ENCODE measurements at places on chromosomes 16 and 17.

DNA sequence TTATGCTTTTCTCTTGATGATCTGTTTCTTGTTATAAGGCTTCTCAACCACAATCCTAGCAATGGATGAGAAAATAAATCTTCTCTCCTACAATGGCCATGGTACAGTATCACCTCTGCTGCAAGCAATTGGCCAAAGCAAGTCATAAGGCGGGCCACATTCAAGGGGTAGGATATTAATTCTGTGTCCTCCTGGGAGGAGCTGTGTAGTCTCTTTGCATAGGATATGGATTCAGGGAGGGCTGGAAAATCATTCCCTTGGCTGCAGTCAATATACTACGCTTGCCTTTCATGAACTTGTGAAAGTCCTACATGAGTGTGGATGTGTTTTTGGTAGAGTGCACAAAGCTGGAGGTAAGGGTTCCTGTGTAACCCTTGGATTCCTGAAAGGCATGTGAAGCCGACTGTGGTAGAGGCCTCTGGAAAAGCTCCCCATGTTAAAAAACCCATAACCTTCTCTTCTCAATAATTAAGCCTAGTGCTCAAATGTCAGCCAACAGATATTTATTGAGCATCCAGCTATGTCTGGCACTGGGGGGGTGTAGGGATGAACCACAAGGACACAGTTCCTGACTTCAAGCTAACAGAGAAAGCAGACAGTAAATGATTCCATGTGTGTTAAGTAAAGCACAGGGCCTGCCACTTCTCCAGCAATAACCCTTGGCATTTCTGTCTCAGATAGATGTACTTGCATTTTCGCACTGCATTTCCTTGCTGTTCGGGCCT, 147.6 kb upstream of the HS3ST3A1 start:
- no peak for DNase-seq

DNA sequence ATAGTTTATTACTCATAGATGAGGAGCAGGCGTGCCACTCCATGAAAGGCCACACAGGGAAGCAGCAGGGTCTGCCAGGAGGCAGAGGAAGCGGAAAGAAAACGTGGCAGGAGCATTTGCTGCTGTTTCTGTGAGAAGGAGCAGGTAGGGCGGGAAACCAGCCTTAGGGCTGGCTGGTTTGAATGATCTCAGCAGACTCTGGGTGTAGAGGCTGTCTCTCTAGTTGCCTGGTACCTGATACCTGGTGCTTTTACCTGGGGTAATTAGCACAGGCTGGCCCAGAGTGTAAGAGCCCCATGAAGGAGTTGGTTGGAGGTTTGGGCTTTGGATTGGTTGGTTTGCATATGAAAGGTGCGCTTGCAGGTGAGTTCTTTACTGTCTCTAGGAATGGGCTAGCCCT, 205.0 kb upstream of the CACNG3 start:
- DNase-seq = no peak

DNA sequence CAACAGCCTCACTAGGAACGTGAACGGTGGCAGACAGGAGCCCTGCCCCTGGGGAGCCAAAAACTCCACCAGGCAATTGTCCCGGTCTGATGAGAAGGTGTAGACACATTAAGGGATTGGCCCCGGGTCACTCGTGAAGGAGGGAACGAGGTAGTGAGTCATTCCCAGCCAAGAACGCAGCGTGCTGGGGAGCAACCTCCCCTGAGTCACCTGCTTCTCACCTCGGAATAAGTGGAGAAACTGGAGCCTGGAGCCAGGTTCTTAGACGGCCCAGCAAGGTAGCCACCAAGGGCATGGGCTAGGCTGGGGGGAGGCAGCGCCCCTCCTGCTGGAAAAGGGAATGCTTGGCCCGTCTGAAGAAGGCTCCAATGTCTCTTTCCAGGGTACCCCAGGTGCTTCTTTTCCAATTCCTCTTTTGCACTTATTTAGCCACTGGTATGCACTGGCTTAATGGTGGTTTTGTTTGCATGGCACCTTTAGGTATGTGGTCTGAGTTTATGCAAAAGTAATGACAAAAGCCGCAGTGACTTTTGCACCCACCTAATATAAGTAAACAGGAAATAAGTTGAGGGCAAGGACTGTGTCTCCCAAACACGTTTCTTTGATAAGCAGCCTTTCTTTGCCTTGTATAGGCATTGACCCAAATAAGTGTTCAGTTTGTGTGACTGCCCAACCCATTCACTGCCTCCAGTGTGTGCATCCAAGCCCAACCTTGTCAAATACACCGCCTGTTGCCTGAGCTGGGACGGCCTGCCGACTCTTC, 1.8 kb upstream of the HELZ start:
- DNase-seq = no peak

DNA sequence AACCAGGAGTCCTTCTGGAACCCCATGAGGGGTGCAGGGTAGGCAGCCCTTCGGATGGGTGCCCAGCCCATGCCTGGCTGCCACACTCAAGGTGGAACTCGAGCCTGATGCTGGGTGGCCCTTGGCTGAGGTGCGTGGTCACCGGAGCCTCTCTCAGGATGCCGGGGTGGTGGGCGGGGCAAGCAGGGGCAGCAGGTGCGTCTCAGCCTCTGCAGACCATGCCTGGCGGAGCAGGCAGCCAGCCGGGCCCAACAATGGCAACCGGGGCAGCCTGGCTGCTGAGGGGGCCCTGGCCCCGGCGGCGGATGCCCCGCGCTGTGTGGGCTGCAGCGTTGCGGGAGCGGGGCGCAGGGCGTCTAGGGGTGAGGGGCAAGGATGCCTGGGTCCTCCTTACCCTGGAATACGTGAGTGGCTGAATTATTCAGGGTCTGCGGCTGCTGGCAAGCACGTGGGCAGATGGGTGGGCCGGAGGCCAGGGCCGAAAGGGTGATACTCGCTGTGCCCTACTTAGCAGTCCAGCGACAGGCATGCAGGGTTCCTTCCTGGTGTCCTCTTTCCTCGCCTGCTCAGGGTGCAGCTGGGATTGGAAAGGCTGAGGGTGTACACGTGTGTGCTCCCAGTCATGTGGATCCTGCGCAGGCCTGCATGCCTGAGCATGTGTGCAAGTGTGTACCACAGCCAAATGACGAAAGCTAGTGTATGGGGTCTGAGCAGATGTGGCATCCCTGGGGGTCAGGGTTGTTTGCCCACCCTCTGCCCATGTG, 14.6 kb downstream of the MYO15A start:
- no peak for DNase-seq

DNA sequence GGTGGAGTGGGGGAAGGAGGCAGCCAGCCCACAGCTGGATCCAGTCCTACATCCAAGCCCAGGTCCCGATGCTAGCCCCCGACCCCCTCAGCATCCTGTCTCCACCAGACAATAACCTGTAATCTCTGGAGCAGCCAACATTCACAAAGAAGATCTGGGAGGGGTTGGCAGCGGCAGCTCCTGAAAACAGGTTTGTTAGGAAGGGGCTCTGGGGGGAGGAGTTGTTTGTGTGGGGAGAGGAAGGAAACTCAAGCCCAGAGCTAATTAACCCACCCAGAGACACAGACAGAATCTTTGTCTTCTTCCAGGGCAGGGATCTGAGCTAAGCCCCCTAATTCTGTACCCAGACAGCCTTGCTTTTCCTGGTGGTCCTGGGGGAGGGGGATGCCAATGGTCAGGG, 4.6 kb upstream of the C17orf113 start:
- no peak for DNase-seq

- DNase-seq = no peak
These were observed 120.4 kb downstream of the HIC1 start for GRCh38 chr17:2175294-2175628.

- no peak for DNase-seq
These were observed 51.0 kb downstream of the CNOT1 start for GRCh38 chr16:58578642-58579041.

GRCh38 chr17:17022011-17022410, 20.2 kb upstream of the MPRIP start:
- DNase-seq = no peak

DNA sequence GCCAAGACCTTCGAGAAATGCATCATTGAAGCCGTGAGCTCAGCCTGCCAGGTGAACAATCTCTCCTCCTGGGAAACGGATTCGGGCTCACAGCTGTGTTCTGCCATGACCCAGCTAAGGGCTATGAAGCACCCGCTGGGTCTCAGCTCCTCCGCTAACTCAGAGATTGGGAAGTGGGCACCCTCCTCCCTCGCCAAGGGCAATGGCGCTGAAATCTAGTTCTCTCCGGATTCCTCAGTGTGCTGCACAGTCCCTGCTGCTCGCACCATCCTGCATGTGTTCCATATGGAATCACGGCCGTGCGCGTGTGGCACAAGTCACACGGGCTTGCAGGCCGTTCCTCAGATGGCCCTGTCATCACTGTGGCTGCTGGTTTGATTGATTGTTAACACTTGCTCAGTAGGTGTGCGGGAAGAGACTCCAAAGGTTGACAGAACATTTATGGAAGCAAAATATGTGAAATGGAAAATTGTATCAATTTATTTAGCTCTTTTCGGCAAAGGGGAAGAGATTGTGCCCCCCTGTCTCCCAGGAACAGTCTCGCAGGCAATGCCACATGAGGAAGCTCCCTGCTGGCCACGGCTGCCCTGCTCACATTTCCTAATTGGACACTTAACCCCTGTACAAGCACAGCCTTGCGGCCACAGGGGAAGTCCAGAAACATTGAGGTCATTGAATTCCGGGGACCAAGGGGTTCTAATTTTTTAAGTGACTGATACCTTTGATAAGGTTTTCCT, 58.8 kb downstream of the RNF213 start:
- DNase-seq = no peak

DNA sequence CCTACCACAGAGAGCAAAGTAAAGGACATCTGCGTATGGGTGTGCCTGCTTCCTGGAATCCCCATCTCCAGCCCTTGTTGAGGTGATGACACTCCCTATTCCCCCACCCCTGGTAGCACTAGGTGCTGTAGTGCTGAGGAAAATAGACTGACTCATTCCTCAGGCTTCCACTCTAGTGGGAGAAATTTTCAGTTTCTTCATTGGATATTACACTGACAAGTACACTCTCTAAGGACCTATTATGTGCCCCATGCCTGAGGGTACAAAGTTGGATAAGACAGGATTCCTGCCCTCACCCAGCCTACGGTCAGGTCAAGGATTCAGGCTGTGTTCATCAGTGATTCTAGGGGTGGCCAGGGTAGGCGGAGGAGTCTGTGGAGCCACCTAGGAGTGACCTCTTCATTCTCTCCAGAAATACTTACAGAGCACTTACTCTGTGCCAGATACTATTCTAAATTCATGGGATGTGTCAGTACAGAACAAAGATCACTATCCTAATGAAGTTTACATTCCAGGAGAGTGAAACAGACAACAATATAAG, 4.5 kb upstream of the ZC3H7A start:
- no peak for DNase-seq

DNA sequence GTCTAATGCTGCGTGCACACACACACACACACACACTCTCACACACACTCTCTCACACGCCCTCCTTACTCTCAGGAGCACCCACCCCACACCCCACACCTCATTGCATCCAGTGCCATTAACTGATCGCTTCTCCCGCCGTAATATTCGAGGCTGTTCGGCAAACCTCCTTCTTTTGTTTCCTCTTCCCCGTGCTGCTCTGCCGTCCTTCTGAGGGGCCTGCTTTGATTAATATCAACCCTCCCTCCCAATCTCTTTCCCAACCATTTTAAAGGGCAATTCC, 156.2 kb upstream of the TNRC6C start:
- no peak for DNase-seq

- DNase-seq = no peak
These were observed 15.4 kb downstream of the ARL2BP start for GRCh38 chr16:57260294-57260929.

DNA sequence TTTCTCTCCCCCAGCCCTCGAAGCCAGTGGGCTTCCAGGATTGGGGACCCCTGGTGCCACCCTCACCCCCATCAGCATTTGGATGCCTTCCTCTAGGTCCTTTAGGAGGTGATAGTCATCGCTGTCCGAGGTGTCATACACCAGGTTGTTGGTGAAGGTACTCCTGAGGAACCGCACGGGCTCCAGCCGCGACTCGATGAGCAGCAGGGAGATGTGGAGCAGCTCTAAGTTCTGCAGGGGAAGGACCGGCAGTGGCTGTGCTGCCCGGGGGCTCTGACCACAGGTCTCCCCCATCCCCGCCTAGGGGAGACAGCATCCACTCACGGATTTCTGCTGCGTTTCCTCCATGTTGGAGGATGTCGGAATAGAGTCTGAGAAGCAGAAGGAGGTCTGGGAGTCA, 962 bp downstream of the CSHL1 start:
- DNase-seq = no peak

DNA sequence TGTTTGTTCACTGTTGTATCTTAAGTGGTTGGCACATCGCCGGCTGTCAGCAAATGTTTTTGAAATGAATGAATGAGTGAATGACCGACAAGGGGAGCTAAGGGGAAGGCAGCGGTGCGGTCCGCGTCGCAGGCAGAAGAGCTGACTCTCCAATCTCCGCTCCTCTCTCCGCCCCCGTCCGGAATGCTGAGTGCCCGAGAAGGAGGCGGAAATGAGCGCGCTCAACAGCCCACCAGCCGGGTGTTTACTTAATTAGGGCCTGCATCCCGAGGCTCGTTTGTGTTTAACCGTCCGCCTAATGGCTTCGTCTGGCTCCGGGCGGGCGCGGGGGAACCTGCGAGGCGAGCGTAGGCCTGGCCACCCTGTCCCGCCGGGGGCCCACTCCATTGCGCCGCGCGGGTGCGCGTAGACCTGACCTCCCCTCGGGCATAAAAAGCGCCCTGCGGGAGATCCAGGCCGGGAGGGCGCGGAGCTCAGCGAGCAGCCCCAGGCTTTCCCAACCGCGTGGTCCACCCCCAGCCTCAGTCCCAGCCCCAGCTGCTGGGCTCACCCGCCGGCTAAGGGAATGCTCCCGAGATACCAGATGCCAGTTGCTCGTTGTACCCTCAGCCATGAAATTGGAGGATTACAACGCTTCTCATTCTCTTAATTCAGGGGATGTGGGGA, 2.5 kb upstream of the CDH3 start:
- peak; percentile 17 for DNase-seq

DNA sequence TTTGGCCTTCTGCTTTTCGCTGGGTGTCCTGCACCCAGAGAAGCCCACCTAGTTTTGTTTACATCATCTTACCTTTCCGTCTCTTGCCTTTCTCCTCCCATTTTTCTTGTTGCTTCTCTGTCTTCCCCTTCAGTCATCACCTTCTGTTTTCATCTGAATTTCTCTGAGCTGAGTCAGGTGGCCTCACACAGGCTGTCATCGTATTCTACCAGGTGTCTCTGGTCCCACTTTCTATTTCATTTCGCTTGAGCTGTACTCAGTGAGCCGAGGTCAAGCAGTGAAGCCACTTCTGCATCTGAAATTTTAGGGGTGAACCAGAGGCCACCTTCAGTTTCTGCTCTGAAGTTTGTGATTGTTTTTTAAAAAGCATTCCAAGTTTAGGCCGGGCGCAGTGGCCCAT, 9.7 kb downstream of the CRAMP1 start:
- DNase-seq = no peak

DNA sequence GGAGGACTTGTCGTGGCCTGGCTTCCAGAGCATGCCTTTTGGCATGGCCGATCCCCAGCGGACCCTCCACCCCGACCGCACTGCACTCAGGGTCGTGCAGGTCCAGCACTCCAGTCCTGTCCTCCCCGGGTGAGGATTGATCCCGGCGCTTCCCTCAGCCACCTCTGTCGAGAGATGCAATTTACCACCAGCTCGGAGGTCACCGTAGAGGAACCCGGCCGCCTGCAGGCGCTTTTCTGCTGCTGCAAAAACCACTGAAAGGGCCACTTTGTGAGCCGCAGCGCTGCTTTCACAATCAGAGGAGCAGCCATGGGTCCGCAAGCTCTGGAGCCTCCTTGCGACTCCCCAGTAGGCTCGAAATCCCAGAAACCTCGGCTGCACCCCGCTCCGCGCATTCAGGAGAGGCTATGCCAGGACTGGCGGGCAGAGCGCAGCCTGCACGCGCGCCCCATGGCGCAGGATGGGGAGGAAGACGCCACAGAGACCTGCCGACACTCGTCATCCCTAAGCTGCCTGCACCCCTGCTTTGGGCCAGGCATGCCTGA, 134.2 kb downstream of the HS3ST2 start:
- no peak for DNase-seq

- peak; percentile 31 for DNase-seq
These were observed 926 bp downstream of the MYH10 start for GRCh38 chr17:8629371-8630226.
